Stomach (tissue), 19 donors: ENCODE measurements at places on chromosomes 6 and 20. TPM values are rescaled to one million over a fixed set of nuclear protein-coding genes. Genes with fewer than 3 reads are reported as not detected.

The TCP11 gene
- not detected for polyA plus RNA-seq

The OR12D3 gene
- not detected for polyA plus RNA-seq

The SMLR1 gene
- polyA plus RNA-seq: not detected

The EDN3 gene
- 6.4 TPM for polyA plus RNA-seq

The SH3BGRL2 gene
- 25.2 TPM for polyA plus RNA-seq

The SNX3 gene
- polyA plus RNA-seq: 169 TPM

DNA sequence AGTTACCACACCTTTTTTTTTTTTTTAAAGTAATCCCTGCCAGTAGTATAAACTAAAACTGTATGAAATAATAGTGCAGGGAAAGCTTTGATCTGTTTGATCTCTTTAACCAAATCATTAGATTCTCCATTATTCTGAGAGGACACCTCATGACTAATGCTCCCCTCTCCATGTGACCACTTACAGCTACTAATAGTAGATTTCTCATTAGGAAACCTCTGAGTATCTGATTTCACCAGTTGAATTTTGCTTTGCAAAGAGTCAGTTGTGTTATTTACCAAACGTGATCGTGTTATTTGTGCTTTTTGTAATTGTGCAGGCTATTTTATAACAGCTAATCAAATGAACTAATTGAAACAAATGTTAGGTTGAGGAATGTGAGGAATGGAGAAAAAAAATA, 12.5 kb downstream of the CASP8AP2 start:
- no peak for DNase-seq

DNA sequence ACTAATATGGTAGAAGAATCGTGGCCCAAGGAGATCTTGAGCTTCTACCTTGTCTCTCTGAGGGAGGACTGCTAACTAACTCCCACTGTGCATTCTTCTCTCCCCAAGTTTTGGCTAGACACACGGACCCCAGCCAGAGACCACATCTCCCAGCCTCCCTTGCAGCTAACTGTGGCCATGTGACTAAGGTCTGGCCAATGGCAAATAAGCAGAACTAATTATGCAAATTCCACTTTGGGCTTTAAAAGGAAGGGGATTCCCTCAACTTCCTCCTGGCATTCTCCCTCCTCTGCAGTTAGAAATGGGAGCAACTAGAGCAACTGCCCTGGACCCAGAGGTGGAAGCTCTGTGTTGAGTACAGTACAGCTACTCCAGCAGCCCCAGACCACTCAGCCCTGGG, 15.4 kb downstream of the BPIFA2 start:
- DNase-seq: no peak

DNA sequence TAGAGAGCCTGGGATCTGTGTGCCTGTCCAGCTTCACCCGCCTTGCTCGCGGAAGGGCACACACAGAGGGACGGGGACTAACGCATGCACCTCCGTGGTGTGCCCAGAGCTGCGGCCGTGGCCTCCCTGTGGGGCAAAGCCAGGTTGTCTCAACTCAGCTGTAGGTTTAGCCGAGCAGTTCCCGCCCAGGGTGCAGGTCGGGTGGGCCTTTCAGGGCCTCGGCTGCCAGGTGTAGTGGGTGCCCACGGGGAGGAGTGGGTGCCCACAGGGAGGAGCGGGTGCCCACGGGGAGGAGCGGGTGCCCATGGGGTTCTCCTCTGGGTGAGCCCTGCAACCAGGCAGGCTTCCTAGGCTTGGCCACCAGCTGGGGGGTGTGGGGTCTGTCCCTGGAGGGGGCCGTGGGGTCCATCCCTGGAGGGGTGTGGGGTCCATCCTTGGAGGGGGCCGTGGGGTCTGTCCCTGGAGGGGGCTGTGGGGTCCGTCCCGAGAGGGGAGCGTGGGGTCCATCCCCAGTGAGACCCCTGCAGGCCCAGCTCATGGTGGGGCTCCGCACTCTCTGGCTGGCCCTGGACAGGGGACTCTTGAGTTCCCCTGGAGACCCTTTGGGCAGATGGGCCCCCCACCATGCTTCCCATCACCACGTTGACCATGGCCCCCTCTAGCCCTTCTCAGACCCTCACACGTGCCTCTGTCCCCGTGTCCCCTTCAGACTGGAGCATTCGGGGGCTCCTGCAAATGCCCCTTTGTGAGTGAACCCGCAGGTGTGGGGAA, 37.8 kb upstream of the CHRNA4 start:
- no peak for DNase-seq

GRCh38 chr20:37841389-37841788, 61.5 kb upstream of the VSTM2L start:
- no peak for DNase-seq

GRCh38 chr6:10733151-10733715, 10.4 kb downstream of the TMEM14C start:
- DNase-seq: no peak
